ENCODE measurements at places on chromosomes 7 and 10.

- DNase-seq = no peak
Measured at GRCh38 chr10:85993140-85993539, 373.5 kb downstream of the GRID1 start.

- no peak for DNase-seq
Measured at GRCh38 chr7:155962968-155963300, 150.7 kb upstream of the SHH start.

DNA sequence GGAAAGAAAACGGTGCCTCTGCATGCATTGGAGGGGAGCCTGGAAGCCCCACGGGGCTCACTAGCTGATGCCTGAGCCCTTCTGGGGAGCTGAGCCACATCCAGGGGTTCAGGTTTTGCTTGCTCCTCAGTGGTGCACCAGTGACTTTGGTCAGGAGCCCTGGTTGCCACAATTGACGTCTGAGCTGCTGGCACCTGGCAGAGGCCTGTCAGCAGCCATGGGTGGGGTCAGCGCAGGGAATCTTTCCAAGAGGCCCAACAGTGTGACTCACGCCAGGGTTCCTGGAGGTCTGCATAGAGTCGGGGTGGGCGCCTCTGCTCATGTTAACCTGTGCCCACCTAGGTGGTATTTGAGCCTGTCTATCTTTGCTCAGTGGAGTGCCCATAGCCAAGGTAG is 138.7 kb downstream of the NEURL1 start:
- no peak for DNase-seq

- DNase-seq = no peak
Measured at GRCh38 chr7:24334627-24335026, 50.6 kb downstream of the NPY start.

DNA sequence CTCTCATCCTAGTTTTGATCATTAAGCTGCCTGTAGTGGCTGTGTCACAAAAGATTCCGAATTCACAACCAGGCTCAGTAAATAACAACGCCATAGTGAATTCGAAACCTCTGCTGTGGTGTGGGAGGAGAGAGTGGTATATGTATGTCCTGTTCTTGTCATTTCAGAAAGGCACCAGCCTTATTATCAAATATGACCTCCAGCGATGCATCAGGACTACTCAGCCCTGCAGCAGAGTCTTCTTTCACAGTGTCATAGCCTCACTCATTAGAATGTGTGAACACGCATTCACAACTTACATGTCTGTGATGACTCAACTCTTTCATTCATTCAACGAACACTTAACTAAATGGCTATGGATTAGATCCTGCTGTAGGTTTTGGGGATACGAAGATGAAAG is 15.3 kb downstream of the AOC1 start:
- no peak for DNase-seq

DNA sequence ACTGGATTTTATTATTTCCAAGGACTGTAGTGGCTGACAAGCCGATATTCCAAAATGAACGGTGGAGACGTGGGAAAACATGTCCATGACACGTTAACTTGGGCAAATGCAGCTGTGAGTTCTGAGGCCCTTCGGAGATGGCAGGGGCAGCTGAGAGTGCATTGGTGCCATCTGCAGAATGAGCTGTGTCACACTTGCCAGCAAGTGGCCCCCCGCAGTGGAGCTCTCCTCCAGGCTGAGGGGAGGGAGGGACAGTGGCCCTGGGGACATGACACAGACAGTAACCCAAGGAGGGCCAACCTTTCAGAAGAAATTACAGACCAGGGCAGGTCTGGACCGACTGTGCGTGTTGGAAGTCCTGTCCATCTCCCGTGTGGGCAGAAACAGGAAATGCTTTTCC is 139.4 kb downstream of the SVIL start:
- no peak for DNase-seq

DNA sequence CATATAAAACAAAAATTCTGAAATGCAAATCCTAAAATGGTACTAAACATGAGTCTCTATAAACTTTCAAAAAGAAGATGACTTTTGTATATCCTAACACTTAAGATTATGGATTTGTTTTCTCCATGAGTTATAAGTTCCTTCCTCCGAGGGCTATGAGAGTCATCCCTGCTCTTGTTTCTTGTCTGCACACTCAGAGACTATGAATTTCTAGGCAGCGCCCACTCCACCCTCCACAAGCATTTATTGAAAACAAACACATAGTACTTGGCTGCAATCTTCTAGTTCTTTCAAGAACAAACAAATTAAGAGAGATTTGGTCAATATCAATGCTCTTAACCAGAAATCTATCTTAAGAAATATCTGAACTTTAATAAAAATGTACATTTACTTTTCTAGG is 211.7 kb downstream of the DKK1 start:
- DNase-seq = no peak

DNA sequence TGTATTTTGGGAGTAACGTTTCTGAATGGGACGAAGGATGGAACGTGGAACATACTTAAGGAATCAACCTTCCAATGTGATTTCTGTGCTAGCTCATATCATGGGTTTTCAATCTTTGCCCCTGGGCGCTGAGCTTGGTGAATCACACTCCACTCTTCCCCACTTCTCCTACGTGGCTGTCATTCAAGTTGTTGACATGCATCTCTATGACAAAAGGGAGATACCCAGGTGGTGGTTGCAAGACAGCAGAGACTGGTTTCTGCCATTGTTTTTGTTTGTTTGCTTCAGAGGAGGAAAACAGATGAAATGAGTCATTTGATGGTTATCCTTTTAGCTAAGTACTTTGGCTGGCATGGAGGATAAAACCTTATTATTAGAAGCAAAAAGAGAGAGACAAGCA is 573.9 kb downstream of the GATA3 start:
- no peak for DNase-seq

DNA sequence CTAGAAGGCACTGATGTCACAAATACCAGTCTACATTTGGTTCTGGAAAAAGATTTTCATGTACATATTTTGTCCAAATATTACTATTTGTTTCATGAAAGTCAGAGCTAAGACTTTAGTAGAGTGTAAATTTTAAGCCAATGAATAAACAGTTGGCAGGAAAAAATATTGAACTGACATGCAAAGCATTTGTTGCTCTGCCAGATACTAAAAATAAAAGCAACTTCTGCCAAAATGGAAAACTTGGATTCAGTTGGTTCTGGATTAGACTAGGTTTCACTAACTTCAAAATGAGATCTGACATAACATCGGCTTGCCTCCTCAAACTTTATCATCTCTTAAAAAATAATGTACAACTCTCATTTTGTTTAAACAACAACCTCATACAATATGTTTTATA is 34.9 kb downstream of the FAM204A start:
- no peak for DNase-seq

DNA sequence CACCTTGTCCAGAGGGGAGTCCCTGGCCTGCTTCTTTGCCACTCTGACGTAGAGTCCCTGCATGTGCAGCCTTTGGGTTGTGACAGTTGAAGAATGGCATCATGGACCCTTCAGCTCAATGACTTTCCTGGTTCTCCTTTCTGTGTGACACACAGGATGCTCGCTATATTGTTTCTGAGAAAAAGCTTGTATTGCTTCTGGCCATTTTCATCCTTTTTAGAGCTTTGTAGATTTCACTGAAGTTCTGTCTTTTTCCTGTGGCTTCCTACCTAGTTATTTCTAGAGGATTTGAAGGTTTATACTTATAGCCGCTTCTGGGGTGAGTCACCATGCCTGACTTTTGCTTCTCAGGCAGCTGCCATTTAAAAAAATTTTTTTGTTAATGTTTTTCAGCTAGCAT is 27.0 kb downstream of the SND1 start:
- no peak for DNase-seq

GRCh38 chr10:8103543-8103942 is 49.1 kb downstream of the GATA3 start:
- DNase-seq = no peak

DNA sequence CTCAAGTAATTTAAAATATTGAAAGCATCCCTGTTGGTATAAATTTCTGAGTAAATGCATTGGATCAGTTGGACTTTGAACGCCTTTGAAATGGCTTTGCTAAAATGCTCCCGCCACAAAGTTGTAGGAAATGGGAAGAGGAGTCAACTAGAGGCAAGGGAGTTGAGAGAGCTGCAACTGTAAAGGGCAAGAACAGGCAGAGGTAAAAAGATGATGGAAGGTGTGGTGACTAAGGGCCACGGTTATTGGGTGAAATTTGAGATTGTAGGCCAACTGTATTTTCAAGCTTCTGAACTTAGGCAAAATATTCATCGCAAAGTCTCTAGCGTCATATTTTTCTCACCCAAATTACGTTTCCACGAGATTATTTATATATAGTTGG is 595 bp upstream of the SUMF2 start:
- DNase-seq = no peak

- no peak for DNase-seq
Measured at GRCh38 chr10:16845248-16845647, 28.0 kb upstream of the RSU1 start.

DNA sequence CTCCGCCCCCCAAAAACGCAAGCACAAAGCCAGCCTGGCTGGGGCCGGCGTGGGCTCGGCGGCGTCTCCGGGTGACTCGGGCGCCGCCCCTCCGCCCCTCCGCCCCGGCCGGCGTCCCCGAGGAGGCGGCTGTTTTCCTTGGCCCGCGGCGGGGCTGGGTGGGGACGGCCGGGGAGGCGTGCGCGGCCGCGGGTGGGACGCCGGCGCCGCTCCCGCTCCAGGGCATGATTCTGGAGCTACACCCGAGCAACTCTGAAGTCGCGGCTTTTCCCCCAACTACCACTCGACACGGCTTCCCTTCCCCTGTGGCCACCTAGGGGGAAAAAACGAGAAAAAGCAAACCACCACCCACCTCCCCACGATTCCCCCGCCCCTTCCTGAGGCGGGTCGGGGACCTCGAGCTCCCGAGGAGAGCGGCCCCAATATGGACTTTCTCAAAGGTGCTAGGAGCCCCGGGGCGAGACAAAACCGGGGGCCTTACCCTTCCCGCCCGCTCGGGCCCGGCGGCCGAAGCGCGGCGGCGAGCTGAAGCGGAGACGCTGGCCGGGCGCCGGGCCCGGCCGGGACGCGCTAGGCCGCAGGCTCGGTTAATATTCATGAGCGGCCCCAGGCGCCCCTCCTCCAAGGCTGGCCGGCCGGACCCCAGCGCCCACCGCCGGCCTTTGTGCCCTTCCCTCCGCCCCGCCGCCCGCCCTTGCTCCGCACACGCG is 856 bp downstream of the ARHGAP21 start:
- DNase-seq = peak; percentile 27

DNA sequence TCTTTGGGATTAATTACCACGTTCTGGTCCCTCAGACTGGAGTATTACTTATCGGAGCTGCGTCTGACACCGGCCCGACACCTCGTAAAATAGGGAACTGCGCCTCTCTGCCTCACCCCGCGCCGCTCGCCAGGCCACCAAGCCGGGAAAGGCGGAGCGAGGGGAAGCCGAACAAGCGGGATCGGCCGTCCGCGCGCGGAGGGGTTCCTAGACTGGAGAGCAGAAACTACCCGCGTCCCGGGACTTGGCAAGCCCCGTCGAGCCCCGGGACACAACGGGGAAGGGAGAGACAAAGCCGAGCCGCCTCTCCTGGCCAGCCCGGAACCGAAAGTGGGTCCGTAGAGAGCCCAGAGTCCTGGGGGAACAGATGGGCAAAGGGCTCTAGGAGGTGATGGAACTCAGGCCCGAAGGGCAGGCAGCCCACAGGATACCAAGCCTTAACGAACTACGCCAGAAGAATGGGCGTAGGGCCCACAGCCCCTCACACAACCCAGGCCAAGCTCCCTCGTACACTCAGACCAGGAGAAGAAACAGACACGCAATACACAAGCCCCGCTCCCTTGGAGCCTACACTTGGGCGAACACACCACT is 6.5 kb downstream of the LBX1 start:
- DNase-seq = no peak

- DNase-seq = no peak
Measured at GRCh38 chr10:97452352-97452751, 6.4 kb downstream of the ZDHHC16 start.

- no peak for DNase-seq
Measured at GRCh38 chr10:57898231-57898630, 369.5 kb downstream of the IPMK start.

DNA sequence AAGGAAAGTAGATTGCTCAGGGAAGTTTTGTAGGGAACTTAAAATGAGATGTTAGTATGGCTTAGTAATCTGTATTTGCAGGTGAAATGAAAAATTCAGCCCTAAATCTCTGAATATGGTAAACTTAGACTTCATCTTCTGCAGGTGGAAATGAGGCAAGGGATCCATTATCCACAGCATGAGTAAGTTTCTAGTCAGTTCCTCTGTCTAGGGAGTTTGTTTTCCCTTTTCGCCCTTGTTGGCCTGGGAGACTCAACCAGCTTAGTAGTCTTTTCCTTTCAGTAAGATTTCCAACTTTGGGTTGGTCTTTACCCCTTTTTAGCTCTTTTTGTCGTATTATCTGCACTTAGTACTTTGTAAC is 65.6 kb downstream of the ZEB1 start:
- DNase-seq = no peak

- peak; percentile 42 for DNase-seq
Measured at GRCh38 chr10:118850418-118851061, 95.8 kb upstream of the CACUL1 start.
